Activated CD4-positive, alpha-beta T cell treated with anti-CD3 and anti-CD28 coated beads, Interleukin-10, Interleukin-2, amounts not matched to agents 100 ng/mL and 50 ng/mL, durations not matched to agents 16 hours and 8 hours (primary cell): ENCODE measurements at places on chromosomes 5 and 9.

DNA sequence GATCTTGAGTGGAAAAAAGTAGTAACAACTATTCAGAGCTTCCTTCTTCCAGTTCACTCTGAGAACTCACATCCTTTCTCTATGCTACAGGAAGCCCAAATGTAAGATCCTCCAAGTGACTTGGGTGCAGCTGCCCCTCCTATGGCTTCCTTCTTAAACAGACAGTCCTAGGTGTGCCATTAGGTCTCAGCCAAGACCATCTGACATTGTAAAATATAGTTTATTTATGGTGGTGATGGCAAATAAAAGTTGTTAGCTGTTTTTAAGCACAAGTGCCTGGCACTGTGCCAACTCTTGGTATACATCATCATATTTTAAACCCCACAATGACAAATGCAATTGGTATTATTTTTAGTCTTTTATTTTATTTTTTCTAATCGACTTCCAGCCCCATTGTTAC lies 58.1 kb downstream of the TMEM252 start:
- DNase-seq: no peak

DNA sequence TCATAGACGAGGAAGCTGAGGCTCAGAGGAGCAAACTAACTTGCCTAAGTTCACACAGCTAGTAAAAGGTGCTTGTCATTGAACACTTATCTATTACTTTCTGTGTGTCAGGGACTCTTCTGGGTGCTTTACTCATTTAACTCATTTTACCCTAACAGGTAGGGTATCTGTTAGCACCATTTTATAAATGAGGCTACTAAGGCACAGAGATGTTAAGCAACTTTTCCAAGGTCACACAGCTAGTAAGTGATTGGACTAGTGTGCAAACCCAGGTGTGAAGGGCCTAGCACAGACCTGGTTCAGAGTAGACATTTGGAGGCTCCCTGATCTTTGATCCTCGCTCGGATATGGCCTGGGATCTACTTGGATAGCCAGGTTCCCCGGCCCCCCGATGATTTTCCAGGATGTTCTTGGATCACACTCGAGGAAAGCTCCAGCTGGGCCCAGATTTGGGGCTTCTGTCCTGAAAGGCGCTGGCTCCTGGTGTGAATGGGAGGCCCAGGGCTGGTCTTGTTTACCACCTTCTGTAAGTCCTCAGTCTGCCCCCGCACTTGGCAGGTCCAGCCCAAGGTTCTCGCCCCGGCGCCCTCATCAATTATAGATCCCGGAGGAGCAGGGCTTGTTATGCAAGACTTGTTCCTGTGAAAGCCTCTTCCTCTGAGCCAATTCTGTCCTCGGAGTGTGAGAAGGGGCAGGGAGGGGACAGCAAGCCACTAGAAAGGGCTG lies 37.5 kb downstream of the GSN start:
- DNase-seq: no peak

- no peak for DNase-seq
Observed at GRCh38 chr9:132235125-132235524, 73.3 kb downstream of the NTNG2 start.

- DNase-seq: no peak
Observed at GRCh38 chr5:73654171-73654811, 28.3 kb downstream of the ARHGEF28 start.

GRCh38 chr5:53930457-53930856 lies 370.0 kb downstream of the NDUFS4 start:
- no peak for DNase-seq

GRCh38 chr9:122116040-122116439 lies 22.9 kb upstream of the TTLL11 start:
- DNase-seq: no peak

DNA sequence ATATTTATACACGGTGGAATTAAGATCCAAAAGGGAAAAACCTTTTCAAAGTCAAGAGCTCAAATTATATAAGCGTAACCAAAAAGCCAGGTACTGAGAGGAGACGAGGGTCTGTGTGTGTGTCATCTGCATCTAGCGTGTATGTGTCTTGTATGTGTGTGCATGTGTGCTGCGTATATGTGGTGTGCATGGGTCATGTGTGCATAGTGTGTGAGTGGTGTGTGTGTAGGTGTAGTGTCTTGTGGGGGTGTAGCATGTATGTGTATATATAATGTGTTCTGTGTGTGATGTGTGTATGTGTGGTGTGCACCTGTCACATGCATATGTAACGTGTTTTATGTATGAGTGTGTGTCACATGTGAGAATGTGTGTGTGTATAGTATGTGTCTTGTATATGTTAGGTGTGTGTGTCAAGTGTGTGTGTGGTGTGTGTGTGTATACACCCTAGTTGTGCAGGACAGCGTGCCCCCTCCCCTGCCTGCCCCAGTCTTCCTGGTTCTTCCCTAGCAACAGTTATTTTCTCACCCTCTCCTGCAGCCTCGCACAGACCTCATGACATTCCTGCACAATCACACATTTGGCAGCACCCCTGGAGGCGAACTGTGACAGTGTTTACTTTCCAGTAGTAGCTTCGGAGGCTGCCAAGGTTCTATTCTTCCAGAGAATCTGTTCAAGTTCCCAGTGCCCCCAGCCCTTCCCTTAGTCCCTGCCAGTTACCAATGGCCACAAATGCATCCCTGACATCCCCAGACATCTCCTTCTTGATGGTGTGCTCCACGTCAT lies 27.1 kb upstream of the TNIP1 start:
- DNase-seq: no peak

DNA sequence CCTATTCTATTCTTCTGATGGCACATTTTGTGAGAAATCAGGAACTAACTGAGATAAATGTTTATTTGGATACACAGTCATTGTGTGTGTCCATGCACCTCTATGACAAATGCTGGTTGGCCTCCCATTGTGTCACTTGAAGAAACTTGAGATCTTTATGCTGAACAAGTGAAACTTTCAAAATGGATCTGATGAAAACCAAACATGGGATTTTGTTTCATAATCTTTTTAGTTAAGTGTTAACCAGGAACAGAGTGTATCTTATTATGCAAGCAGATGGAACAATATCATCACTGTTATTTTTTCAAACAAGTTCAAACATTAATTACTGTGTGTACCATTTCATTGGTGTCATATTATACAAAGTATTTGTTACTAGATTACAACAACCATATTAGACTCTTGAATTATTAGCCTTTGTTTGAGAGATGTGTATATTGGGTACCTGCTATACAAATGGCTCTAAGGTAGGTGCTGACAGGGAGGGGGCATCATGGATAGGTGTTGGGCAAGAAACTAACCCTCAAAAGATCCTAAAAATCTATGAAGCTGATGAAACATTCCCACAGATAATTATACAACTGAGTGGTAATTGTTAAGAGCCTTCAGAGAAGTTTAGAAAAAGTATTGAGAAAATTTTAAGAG lies 159.8 kb downstream of the PALM2AKAP2 start:
- DNase-seq: no peak

DNA sequence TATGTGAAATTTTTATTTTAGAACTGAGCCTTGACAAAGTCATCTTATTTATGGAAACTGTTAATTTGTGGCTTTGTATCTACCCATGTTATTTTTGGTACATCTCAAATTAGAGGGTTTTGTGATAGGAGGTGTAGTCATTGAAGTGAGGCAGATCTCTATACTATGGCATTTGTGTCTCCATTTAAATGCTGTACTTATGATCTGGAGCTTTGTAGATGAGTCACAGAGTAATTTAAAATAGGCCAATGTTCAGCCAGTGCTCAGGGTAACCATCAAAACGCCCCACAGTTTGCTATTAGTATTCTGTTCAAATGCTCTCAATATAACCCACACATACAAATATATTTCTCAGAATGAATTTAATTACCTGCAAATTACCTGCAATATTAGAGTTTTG lies 351.5 kb upstream of the KLF9 start:
- no peak for DNase-seq

- DNase-seq: no peak
Observed at GRCh38 chr5:26868504-26868903, 169.9 kb downstream of the CDH9 start.

GRCh38 chr5:134603059-134603458 lies 29.6 kb downstream of the SAR1B start:
- peak; percentile 77 for DNase-seq

GRCh38 chr5:165370233-165370632 lies 1864.8 kb downstream of the MAT2B start:
- DNase-seq: no peak

- peak; percentile 52 for DNase-seq
Observed at GRCh38 chr5:143036146-143036927, 266.2 kb downstream of the ARHGAP26 start.

- no peak for DNase-seq
Observed at GRCh38 chr5:171834461-171834860, 48.8 kb downstream of the SMIM23 start.

GRCh38 chr5:112004867-112005622 lies 248.1 kb upstream of the NREP start:
- no peak for DNase-seq

GRCh38 chr5:61162832-61163567 lies 732 bp upstream of the SMIM15 start:
- no peak for DNase-seq

GRCh38 chr9:132609829-132610228 lies 27.4 kb downstream of the BARHL1 start:
- DNase-seq: peak; percentile 33
